Activated naive CD8-positive, alpha-beta T cell treated with anti-CD3 and anti-CD28 coated beads, Interleukin-2, amount 50 U/mL, for 16 hours (primary cell): ENCODE measurements at places on chromosomes 1 and 21.

GRCh38 chr1:11617314-11617713 lies 36.9 kb downstream of the FBXO2 start:
- DNase-seq: no peak

DNA sequence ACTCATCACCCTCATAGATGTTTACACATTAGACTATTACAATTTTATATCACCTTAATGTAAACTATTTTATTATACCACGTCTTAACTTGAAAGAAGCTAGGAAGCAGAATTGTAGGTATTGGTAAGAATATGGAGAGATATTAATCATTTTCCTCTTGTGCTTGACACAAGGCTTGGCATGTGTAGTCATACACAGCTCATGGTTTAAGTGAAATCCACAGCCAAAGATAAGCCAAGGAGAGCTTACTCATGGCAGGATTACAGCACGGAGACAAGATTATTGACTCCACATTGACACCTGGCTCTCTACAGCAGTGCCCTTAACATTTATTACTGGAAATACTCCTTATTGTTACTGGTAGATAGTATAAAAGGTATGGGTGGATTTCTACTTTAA lies 68.4 kb upstream of the ADGRL4 start:
- no peak for DNase-seq

- DNase-seq: no peak
Observed at GRCh38 chr1:25784575-25785051, 15.4 kb upstream of the SELENON start.

GRCh38 chr1:198462365-198463019 lies 78.0 kb downstream of the ATP6V1G3 start:
- DNase-seq: no peak

DNA sequence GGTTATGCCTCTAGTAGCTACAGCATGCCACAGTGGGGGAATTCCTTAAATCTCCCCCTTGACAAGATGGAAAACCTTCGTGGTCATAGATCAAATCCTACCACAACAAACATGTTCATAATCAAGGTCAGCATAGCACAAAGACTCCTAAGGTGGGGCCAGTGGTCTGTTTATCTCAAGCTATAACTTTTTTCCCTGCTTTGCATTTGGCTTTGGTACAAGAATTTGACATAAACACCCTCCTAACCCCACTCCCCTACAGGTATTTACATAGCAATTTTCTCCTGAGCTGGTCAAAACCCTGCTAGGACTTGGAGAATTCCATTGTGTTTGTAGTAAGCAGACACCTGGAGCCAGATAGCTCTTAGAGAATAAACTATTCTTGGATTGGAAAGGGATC lies 58.5 kb downstream of the HIVEP3 start:
- DNase-seq: no peak

- no peak for DNase-seq
Observed at GRCh38 chr21:46392921-46393320, 65.8 kb upstream of the DIP2A start.

DNA sequence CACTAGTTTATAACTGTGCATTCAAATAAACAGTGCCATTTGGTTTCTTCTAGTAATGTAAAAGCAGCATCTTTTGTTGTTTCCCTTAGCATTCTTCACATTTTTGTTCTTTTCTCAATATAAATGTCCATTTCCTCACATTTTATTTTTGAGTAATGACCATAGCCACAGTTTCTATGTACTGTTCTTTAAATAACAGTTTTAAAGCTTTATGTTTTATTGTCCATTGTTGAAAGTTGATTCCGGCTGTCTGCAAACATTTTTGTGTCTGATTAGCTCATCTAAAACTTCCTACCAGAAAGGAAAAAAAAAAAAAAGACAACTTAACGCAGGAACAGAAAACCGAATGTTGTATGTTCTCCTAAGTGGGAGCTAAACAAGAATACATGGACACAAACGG lies 139.7 kb downstream of the MAGI3 start:
- DNase-seq: no peak

DNA sequence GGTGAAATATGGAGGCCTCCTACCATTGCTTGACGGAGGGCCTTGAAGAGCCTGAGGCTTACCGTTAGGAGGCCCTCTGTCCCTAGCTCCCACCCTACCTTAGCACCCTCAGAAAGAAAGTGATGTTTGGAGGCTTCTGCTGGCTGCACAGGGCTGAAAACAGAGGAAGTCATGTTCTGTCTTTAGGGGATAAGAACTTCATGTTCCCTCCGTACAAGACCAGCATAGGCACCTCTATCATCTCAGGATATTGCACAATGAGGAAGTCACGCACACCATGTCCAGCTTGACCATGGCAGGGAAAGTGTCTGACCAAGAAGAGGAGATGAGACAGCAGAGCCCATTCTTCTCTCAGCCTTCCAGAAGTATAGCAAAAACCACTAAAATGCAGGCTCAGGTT lies 13.8 kb downstream of the ADORA3 start:
- DNase-seq: no peak

GRCh38 chr1:42847721-42848460 lies 1.5 kb downstream of the ZNF691 start:
- no peak for DNase-seq

GRCh38 chr1:180053594-180054567 lies 99.3 kb downstream of the CEP350 start:
- DNase-seq: no peak
